ENCODE measurements at places on chromosomes 7 and 10. TPM values are rescaled to one million over a fixed set of nuclear protein-coding genes. Genes with fewer than 3 reads are reported as not detected.

Gene CYP2C18
- total RNA-seq, result not detected

Gene FAM237B
- not detected for total RNA-seq

Gene PNLIPRP2
- not detected for total RNA-seq

Gene TIMM23B
- 15.6 TPM for total RNA-seq

Gene MSMB
- 0.42 TPM for total RNA-seq

Gene XRCC2
- total RNA-seq, result 4.8 TPM

Gene PTER
- total RNA-seq, result 16.1 TPM

Gene GIMAP5
- not detected for total RNA-seq

Gene ANXA8
- total RNA-seq, result 35.1 TPM

Gene PLA2G12B
- total RNA-seq, result not detected

Gene ERVW-1
- total RNA-seq, result not detected

Gene CRPPA
- 0.75 TPM for total RNA-seq

Gene IFIT1
- 4.7 TPM for total RNA-seq

Gene LIPJ
- not detected for total RNA-seq

Gene DLX6
- total RNA-seq, result not detected

All from A549 treated with Hydrocortisone at 1 μM for 4 hours (cell line).